ENCODE measurements at places on chromosomes 13 and 19.

DNA sequence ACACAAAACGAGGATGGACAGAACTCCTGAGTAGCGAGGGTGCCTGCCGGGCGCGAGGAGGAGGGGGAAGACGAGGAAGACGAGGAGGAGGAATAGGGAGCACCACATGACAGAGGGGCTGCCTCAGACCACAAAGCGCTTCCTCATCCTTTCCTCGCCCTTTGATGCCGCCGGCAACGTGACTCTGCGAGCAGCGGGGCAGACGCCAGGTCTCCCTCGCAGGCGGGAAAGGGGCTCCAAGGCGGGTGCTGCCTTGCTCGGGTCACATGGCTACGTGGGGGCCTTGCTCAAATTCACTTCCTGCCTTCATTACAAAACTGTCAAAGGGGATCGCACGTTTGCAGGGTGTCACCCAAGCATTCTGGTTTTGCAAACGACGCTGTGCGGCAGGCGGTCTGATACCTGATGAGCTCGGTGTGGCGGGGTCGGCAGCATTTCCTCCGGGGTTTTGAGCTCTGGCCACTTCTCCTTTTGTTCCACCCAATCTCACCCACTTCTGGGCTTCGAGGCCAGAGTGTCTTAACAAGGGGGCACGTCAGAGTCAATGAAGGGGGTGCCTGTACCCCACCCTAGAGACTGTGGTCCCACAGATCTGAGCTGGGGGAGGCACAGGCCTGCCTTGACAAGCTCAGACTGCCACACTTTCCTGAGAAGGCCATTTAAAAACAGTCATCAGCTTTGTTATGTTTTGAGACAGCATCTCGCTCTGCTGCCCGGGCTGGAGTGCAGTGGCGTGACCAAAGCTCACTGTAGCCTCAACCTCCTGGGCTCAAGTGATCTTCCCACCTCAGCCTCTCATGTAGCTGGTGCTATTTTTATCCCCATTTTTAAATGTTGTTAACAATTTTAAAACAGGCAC is 14.9 kb downstream of the MAP2K2 start:
- no peak for ATAC-seq

DNA sequence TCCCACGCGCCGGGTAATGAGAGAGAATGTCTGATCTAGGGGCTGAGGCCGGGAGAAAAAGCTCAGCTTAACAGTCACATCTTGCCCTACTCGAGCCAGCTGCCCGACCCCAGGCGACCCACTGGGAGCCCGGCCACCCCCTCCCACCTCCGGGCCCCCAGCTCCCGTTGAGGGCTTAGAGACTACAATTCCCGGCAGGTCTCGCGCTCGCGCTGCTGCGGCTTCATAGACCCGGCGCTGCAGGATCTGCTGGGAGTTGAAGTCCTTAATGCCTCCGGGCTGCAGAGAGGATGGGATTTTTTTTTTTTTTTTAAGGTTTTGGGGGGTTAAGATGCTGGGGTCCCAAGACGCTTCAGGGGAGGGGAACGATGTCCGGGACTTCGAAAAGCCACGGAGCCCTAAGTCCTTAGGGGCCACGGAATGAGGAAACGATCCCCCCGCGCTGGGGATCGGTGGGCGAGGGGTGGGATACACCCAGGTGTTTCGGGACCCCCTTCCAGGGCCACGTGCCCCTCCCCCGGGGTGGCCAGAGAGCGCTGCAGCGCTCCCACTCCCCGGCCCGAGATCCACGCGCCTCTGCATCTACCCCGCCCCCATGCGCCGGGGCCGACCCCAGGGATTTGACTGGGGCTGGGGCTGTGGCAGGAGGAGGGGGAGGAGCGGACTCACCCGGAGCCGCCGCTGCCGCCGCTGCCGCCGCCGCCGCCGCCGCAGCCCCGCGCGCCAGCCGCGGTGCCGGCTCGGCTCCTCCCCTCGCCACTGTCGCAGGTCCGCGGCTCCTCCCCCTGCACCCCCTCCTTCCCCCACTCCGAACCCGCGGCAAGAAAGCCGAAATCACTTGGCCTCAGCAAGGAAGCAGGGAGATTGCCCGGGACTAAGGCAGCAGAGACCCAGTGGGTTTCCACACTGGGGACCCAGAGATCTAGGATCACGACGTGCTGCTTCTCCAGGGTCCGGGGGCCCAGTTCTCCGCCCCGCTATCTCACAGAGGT is at the start of gene SYT3:
TSS of gene SYT3 (minus strand) at position 761 of the 992 bp plus-strand sequence. CDS start 2,470 bp downstream, outside the sequence.
- peak; percentile 80 for ATAC-seq

DNA sequence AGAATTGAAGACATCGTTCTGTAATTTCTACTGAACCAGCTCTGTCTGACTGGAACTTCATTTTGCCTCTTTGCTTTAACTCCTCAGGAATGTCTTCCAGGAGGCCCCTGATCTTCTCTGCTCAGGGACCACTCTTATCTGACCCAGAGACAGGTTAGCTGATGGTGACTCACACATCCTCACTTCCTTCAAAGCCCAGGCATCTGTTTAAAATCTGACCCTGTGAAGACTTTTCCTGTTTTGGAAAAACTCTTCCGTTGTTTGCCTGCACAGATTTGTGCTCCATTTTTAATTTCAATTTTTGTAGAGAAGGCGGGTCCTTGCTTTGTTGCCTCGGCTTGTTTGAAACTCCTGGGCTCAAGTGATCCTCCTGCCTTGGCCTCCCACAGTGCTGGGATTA is 1.6 kb downstream of the ARL11 start:
- ATAC-seq, result no peak

DNA sequence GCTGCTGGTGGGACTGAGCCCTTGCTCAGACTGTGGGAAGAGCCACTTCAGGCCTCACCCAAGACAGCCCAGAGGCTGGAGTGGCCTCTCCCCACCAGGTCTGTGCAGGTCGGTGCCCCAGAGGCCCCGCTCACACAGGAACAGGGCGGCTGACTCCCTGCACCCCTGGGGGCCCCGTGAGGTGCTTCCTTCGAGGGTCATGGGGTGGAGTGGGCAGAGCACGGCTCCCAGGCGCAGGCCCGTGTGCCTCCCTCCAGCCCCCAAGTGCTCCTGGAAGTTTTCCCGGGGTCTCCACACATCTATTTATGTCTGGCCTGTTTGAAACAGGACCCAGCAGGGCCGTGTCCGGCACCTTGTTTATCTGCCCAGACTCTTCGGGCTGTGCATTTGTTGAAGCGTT is 9.5 kb upstream of the TMEM255B start:
- no peak for ATAC-seq

GRCh38 chr13:50893211-50893852 is 16.3 kb upstream of the RNASEH2B start:
- peak; percentile 80 for ATAC-seq

GRCh38 chr13:44905556-44905955 is 83.7 kb downstream of the NUFIP1 start:
- no peak for ATAC-seq

- peak; percentile 19 for ATAC-seq
These were observed 181.3 kb downstream of the PCDH9 start for GRCh38 chr13:67048821-67049150.

- ATAC-seq, result no peak
These were observed 145.8 kb downstream of the KCNRG start for GRCh38 chr13:50161052-50161451.

DNA sequence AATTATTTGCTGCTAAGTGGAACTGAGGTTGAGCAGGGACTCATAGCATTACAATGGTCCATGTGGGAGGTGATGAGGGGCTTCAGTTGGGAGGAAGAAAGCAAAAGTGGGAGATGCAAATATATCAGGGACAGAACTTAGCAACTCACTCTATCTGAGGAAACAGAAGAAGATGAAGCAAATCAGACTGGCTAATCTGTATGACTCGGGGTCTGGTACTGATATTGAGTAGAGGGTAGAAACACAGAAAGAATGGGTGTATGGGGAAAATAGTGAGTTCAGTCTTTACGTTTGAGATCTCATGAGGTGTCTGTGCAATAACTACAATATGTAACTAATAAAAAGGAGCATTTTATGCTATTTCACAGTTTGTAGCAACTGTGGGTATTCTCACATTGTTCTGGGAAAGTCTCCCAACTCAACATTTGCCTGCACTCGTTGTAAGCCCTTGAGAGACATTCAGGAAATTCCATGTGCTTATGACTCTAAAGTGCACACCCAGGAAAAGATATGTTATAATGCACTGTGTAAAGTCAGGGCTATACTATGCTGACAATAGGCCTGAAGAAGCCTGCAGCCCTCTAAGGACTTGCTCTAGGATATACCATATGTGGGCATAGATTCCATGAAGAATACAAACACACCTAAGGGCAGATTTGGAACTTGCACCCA is 183.5 kb downstream of the SPRY2 start:
- ATAC-seq, result no peak

GRCh38 chr13:84352946-84353345 is 470.7 kb upstream of the SLITRK1 start:
- no peak for ATAC-seq

DNA sequence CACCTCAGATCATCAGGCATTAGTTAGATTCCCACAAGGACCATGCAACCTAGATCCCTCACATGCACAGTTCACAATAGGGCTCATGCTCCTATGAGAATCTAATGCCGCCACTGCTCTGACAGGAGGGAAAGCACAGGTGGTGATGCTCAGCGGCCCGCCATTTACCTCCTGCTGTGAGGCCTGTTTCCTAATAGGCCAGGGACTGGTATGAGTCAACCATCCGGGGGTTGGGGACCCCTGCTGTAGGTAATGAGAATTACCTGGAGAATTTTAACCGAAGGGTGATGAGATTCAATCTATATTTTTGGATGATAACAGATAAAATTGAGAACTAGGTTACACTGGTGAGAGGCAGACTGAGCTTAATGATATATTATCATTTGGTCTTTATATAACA is 101.4 kb downstream of the LACC1 start:
- no peak for ATAC-seq

GRCh38 chr19:13849991-13850909 is 26.7 kb upstream of the NANOS3 start:
- peak; percentile 55 for ATAC-seq

- no peak for ATAC-seq
These were observed 14.6 kb downstream of the CBLC start for GRCh38 chr19:44792281-44792680.

GRCh38 chr19:6576869-6577475 is 14.0 kb downstream of the CD70 start:
- ATAC-seq, result peak; percentile 62

- ATAC-seq, result no peak
These were observed 314.7 kb downstream of the ITGBL1 start for GRCh38 chr13:101767131-101767530.

GRCh38 chr13:73657821-73658540 is 476.2 kb downstream of the KLF12 start:
- no peak for ATAC-seq

DNA sequence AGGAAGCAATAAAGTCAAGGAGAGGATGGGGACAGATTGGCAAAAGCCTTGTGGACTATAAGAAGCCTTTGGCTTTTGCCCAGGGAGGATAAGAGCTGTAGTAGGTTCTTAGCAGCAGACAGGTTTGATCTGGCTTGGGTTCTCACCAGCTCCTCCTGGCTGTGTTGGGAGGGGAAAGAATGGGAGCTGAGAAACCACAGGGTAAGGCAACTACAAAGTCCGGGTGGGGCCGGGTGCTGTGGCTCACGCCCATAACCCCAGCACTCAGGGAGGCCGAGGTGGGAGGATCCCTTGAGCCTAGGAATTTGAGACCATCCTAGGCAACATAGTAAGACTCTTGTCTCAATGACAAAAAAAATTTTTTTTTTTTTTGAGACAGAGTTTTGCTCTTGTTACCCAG is 20.6 kb downstream of the NECTIN2 start:
- peak; percentile 64 for ATAC-seq

GRCh38 chr13:27044837-27045570 is 126.6 kb downstream of the USP12 start:
- ATAC-seq, result no peak

DNA sequence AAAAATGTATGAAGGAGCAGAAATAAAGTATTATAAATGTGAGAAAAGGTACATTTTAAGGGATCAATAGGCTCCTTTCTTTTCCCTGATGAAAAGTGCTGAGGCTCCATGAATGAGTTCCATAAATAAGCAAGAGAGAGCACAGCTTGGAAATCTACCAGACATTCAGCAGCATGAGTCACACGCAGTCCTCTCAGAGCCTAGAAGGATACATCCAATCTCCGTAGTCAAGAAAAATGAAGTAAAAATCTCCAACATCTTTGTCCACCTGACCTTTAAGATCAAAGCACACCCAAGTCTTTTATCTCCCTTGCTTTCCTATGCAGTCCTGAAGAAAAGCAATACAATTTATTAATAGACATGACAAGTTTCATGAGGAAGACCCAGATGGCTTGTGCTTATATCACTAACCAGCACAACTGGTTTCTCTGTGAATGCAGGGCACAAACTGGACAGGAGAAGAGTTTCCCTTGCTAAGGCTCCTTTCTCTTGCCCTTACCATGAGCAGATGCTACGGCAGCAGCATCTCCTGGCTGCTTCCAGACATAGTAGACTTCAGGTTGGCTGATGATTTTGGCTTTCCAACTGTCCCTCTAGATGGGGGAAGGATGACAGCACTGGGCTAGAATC is 730.8 kb downstream of the EFNB2 start:
- no peak for ATAC-seq

DNA sequence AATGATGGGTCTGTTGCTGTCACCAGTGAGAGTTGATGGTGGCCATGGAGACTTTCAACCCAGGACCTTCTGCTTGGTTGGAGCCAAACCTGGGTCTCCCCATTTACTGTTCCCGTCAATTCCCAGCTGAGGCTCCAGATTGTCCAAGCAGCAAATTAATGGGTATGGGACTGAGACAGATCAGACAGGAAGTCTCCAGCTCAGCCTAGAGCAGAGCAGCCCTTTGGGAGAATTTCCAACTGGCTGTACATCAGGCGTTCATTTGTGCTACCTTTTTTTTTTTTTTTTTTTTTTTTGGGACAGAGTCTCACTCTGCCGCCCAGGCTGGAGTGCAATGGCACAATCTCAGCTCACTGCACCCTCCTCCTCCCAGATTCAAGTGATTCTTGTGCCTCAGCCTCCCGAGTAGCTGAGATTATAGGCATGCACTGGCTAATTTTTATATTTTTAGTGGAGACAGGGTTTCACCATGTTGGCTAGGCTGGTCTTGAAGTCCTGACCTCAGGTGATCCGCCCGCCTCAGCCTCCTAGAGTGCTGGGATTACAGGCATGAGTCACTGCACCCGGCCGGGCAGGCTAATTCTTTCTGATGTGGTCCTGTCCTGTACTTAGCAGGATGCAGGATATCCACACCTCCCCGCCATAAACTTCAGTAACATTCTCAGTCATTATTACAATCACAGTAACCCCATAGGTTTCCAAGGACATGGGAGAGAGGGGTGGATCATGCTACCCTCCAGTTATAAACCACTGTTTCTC is 9.3 kb downstream of the MAP3K10 start:
- no peak for ATAC-seq

DNA sequence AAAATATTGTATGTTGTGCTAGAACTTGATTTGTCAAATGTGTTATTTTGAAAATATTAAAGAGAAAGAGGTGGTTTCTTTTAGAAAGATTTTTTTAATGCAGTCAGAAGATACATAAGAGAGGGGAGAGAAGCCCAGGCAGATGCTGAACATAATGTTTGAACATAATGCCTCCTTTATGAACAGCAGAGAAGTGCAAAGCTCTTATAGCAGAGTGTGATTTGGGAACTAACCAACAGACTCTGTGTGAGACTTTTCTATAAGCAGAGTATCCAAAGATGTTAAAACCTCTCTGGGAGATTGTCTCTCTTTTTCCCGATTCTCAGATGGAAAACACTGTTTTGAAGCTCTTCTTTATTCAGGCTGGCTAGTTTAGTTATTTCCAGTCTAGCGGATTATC is 1274.1 kb upstream of the SPRY2 start:
- ATAC-seq, result no peak

- peak; percentile 91 for ATAC-seq
These were observed 6.6 kb upstream of the GADD45B start for GRCh38 chr19:2469102-2469914.

- ATAC-seq, result peak; percentile 17
These were observed 8.3 kb downstream of the COL4A1 start for GRCh38 chr13:110298505-110299282.

- no peak for ATAC-seq
These were observed 7.4 kb upstream of the CLEC4G start for GRCh38 chr19:7739211-7739755.

Data from motor neuron (in vitro differentiated cells).